ENCODE measurements at places on chromosomes 16 and 17. TPM values are rescaled to one million over a fixed set of nuclear protein-coding genes. Genes with fewer than 3 reads are reported as not detected.
A peak's percentile ranks its signal among the peaks of the same experiment; 100 is the strongest.

CD300C gene
- total RNA-seq = 1.6 TPM

MT1A gene
- 4.3 TPM for total RNA-seq

OTOP3 gene
- not detected for total RNA-seq

TNFRSF13B gene
- not detected for total RNA-seq

CSNK1D gene
- total RNA-seq = 58.0 TPM

ABCC11 gene
- not detected for total RNA-seq

PYY gene
- 71.3 TPM for total RNA-seq

TRPV3 gene
- 6.7 TPM for total RNA-seq

TMEM204 gene
- total RNA-seq = 20.2 TPM

GRCh38 chr17:82390860-82391435, 19.4 kb downstream of the UTS2R start:
- no peak for DNase-seq

GRCh38 chr16:64370112-64370511, 751.8 kb downstream of the CDH11 start:
- no peak for DNase-seq

DNA sequence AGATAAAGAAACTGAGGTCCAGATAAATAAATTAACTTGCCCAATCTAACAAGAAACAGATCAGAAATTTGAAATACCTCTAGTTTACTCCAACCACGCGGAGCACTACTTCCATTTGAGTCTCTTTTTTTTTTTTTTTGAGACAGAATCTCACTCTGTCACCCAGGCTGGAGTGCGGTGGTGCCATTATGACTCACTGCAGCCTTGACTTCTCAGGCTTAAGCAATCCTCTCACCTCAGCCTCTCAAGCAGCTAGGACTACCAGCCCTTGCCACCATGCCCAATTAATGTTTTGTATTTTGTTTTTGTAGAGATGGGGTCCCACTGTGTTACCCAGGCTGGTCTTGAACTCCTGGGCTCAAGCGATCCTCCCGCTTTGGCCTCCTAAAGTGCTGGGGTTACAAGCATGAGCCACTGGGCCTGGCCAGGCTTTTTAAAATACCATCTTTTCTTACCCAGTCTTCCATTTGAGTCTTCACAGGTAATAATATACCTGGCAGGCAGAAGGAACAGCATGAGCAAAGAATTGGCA, 3.3 kb upstream of the NACA2 start:
- DNase-seq = no peak

- no peak for DNase-seq
Observed at GRCh38 chr17:73872816-73873215, 228.6 kb upstream of the SDK2 start.

- no peak for DNase-seq
Observed at GRCh38 chr17:5139458-5139732, 23.6 kb downstream of the USP6 start.

- DNase-seq = no peak
Observed at GRCh38 chr17:640436-640835, 74.2 kb downstream of the VPS53 start.

DNA sequence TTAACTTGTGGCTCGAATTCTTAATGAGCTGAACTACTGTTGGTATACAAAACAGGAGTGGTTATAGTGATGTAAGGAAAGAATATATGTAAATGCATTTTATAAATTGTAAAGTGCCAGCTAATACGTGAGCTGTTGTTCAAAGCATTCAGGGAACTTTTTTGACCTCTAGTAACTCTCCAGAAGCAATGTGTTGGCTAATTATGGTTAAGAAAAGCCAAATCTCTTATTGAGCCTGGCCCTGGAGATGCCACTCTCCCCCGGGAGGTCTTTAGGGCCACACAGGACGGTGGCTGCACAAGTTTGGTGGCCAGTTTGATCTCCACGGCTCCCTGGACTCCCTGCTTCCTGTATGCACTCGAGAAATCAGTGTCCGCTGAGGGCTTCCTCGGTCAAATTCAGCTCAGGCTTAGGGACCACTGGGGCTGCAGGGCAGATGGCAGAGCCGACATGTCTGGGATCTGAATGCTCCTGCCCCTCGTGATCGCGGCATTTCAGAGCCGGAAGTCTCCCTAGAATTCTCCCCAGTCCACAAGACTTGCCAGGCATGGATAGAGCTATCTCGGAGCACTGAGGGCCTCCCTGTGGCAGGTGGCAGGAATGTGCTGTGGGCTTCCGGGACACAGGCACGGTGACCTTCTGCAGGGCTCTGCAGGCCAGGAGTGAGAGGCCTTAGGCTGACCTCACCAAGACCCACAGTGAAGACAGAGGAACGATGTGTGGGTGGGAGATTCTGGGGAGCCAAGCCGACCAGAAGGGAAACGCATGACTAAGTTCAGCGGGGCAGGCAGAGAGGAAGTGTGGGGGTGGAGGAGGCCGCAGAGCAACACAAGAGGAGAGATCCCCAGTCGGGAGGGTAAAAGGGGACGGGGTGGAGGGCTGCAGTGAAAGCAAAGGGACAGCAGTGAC, 18.6 kb upstream of the PITPNM3 start:
- DNase-seq = peak; percentile 33

DNA sequence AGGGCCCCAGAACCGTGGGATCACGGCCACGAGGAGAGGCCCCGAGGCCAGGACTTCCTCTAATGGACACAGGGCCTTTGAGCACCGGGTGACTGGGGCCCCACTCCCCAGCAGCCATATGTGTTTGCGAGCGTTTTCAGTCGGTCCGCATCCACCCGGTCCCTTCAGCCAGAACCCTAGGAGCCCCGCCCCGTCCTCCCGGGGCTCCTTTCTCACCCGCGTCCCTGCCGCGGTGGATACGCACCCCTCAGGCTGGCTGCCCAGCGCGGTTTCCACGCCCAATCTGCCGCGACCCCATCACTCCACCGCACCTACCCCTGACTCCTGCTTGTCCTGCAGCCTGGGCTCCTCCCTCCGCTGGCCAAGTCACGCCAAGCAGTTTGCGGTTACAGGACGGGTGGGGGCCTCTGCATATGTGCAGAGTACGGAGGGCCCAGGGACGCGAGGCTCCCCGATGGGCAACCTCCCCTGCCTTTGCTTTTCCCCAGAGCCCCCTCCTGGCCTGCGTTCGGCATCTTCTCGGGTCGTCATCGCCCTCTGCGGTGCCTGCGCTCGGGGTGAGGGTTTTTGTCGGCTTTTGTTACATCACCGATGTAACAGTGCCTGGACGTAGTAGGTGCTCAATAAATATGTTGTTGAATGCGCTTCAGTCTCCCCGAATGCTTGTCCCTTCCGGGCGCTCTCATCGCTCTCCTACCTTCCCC, 1.0 kb upstream of the TTYH2 start:
- no peak for DNase-seq

- peak; percentile 52 for DNase-seq
Observed at GRCh38 chr16:85579191-85579590, 33.9 kb upstream of the GSE1 start.

GRCh38 chr16:68722119-68723024, 14.7 kb upstream of the CDH1 start:
- no peak for DNase-seq

DNA sequence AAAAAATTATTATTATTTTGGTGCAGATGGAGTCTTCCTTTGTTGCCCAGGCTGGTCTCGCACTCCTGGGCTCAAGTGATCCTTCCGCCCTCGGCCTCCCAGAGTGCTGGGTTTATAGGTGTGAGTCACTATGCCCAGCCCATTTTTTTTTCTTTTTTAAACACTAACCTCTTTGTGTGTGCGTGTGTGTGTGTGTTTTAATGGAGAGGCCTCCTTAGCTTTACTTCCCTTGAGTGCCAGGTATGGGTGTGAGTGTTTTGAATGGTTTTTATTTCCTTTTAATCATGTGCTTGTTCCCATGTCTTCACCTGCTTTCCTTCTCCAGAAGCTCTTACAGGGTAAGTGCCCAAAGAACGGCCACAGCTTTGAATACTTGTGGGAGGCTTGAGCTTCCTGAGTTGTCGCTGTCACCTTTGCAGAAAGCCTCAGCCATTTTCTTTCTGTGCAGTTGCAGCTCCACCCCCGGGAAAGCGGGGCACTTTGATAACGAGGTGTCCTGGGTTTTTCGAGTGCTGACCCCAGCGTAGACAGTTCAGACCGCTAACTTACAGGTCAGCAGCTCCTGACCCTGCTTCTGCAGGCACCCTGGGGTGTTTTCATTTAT, 22.6 kb downstream of the AKAP1 start:
- DNase-seq = peak; percentile 86

- peak; percentile 90 for DNase-seq
Observed at GRCh38 chr16:30921748-30922419, 1.5 kb upstream of the FBXL19 start.

- DNase-seq = peak; percentile 88
Observed at GRCh38 chr16:69123910-69124309, 8.5 kb downstream of the CHTF8 start.

DNA sequence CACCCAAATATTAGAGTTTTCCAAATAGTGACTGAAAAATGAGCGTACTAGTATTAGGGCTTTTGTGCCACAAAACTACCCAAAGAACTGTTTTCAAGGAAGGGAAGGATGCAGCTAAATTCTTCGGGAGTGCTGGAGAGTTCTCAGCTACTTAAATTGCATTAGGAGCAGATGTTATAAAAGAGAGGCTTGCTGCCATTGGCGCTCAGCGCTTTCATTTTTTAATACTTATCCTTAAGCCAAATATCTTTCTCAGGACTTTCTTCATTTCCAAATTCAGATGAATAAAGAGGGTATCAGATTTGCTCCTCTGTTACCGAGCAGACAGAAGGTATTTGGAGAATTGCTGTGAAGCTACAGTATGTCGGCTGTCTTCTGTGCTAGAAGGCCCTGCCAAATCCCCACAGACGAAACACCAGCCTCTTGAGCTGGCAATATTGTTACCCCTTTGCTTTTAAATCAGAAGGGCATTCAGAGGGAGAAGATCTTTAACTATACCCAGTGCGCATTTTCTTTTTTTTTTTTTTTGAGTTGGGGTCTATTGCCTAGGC, 47.2 kb upstream of the CLEC18A start:
- no peak for DNase-seq

DNA sequence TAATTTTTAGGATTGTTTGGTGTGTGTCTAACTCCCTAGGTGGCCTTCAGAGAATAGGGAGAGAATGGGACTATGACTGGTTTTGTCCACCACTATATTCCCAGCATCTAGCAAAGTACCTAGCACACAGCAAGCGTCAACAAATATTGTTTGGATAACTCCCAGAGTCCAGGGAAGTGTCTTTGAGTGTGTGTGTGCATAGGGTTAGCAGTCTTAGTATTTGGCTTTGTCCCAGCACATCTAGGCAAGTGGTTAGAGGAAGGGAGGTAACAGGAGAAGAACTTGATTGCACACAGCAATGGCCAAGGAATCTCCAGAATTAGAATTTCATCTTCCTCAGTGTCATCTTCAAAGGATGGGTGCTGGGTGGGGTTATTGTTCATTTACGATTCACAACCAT, 385.4 kb upstream of the CDH5 start:
- no peak for DNase-seq

DNA sequence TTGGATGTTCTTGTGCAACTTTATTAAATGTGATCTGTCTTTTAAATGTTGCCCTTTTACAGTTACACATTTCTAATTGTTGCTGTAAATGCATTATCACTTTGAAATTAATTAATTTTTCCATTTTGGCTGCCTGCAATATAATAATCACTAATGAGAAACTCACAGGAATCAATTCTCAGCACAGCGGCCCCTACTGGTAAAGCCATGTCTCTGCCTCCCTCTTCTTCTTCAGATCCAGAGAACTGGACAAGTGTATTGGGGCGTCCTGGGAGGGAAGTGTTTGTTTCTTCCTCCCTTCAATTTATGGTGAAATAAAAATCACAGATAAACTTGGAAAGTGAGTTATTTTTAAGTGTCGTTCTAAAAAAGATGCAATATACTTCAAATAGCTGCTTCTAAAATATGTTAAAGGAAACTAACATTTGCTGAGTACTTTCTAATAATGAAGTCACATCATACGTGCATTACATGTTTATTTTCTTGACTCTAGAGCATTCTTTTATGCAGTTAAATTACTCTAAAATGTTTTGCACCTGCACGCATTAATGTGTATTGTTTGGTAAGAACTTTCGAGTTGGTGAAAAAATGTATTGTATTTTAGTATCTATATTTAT, 338.0 kb downstream of the WWOX start:
- DNase-seq = peak; percentile 33

DNA sequence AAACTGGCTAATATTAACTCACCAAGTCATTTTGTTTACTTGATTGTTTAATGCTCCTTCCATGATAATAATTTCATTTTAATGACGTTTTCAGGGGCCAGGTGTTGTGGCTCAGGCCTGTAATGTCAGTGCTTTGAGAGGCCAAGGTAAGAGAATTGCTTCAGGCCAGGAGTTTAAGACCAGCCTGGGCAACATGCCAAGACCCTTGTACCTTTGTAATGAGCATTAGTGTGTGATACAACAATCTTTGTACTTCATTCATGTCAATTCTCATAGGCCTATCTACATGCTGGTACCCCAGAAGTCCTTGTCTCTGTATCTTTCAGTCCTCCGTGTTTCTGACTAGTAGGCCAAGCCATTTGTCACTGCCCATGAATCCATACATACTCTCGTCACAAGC, 296.9 kb downstream of the ZFHX3 start:
- DNase-seq = no peak

DNA sequence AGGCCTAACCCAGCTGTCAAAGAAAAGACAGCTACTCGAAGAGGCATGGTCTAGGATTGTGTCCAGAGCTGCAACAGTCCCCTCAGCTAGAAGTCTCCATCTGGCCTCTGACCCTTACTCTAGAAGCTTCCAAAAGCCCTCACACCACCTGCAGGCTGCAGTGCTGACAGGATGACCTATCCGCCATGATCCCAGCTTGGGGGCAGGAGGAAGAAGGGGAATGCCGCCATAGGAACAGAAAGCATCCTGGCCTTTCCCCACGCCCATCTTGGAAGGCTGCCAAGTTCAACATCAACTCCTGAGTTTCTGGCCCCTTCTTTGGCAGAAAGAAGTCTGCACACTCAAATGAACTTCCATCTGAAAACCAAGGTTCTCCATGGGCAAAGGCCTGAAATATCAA, 3.1 kb upstream of the KRT36 start:
- no peak for DNase-seq

GRCh38 chr16:89561142-89561883, 831 bp downstream of the RPL13 start:
- no peak for DNase-seq

DNA sequence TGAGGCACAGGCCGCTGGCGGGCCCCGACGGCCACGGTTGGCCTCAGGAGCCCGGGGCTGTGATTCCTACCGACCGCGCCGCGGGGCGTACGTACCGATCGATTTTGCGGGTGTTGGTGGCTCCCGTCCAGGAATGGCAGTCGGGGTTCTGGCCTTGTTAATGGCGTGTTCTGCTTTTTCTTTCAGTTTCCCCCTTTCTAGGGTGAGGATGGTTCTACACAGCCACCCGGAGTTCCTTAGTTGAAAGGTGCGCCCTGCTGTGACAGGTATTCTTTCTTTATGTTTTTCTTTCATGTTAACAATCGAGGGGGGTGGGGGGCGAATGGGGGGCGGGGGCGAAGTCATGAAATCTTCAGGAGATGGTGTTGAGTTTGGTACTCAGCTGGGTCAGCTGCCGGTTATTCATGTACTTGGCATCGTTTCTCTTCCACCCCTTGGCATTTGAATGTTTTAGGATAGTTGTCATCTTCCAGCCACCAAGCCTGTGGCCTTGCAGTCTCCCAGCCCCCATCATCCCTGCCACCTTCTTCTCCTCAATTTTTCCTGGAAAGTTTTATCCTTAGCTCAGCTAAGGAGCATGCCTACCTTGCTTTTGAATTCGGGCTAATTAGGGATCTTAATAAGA, 802 bp downstream of the CYLD start:
- DNase-seq = no peak

Measured in stomach (tissue), 19 donors.